Calu3 (cell line): ENCODE measurements at places on chromosomes 11 and 22. TPM values are rescaled to one million over a fixed set of nuclear protein-coding genes. Genes with fewer than 3 reads are reported as not detected.
A peak's percentile ranks its signal among the peaks of the same experiment; 100 is the strongest.

LMO2 gene
- 0.38 and 1.3 TPM in 2 replicates for total RNA-seq

DNA sequence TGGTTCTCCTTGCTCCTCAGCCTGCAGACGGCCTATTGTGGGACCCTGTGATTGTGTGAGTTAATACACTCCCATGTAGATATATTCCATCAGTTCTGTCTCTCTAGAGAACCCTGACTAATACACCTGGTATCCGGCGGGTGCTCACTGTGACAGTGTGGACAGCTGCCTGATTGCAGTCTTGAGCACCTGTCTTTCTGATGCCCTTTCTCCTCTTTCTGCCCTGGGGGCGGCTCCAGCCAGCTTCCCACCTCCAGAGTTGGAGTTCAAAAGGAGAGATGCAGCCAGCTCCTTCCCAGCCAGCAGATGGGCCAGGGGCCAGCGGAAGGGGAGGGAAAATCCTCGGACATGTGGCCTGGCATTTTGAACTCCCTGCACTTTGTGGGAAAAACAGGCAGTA lies 15.0 kb downstream of the SMIM38 start:
- no peaks in the 10 kb centered on the region for H3K27me3 ChIP-seq
- no peak overlapping the region for H3K27ac ChIP-seq
- H3K4me1 ChIP-seq = peaks cover 26% of the 10 kb centered on the region
- DNase-seq = no peak
- H3K36me3 ChIP-seq = peaks cover 5% of the 10 kb centered on the region

DNA sequence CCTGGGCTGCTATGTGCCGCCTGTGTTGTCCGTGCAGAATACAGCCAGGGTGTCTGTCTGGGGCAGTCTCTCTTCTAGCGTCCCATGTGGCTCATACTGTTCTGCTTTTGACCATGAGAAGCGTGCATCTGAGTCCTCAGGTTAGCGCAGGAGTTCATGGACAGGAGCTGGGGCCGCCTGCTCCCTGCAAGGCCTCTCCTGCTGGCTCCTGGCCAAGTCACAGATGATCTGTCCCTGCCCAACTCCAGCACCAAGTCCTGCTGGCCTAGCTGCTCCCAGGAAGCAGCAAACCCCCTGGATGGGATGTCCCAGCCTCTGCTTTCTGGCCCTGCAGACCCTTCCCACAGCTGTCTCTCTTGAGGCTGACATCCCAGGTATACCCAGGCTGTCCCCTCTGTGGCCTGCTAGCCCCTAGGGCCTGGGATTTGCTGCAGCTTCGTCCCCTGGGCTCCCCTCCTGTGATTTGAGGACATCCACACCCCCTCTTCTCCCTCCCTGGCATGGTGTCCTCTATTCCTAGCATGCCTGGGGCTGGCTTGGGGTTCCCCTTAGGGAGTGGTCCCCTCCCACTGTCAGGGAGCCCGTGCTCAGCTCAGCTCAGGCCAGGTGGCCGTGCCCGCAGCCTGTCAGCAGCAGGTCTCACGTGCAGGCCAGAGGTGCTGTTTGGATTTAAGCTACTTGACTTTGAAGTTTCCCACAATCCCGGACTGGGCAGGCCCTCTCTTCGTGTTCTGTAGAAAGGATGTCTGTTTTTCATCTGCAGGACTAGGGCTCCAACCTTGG lies 17.8 kb downstream of the PRR5 start:
- DNase-seq = no peak
- H3K27me3 ChIP-seq = no peaks in the 10 kb centered on the region
- H3K4me3 ChIP-seq = no peak overlapping the region
- H3K4me1 ChIP-seq = no peaks in the 10 kb centered on the region
- no peak overlapping the region for H3K27ac ChIP-seq

CLDN5 gene
- total RNA-seq = not detected in 2 replicates

GRCh38 chr11:115521825-115522224 lies 17.6 kb upstream of the CADM1 start:
- H3K27me3 ChIP-seq = no peaks in the 10 kb centered on the region
- H3K4me1 ChIP-seq = no peaks in the 10 kb centered on the region
- DNase-seq = no peak
- H3K36me3 ChIP-seq = no peaks in the 10 kb centered on the region
- H3K4me3 ChIP-seq = no peak overlapping the region

GRCh38 chr22:43207849-43208702 lies 21.1 kb upstream of the TTLL12 start:
- H3K27me3 ChIP-seq = peaks cover 60% of the 10 kb centered on the region
- no peaks in the 10 kb centered on the region for H3K4me1 ChIP-seq
- H3K27ac ChIP-seq = no peak overlapping the region
- no peak overlapping the region for H3K4me3 ChIP-seq
- H3K36me3 ChIP-seq = no peaks in the 10 kb centered on the region

SERPING1 gene
- 61.8 and 112 TPM in 2 replicates for total RNA-seq

- H3K27ac ChIP-seq = no peak overlapping the region
- H3K4me1 ChIP-seq = peaks cover 44% of the 10 kb centered on the region
- H3K4me3 ChIP-seq = no peak overlapping the region
- peak; percentile 92 for DNase-seq
- no peaks in the 10 kb centered on the region for H3K27me3 ChIP-seq
Measured at GRCh38 chr11:35391922-35392688, 27.3 kb downstream of the SLC1A2 start.

DNA sequence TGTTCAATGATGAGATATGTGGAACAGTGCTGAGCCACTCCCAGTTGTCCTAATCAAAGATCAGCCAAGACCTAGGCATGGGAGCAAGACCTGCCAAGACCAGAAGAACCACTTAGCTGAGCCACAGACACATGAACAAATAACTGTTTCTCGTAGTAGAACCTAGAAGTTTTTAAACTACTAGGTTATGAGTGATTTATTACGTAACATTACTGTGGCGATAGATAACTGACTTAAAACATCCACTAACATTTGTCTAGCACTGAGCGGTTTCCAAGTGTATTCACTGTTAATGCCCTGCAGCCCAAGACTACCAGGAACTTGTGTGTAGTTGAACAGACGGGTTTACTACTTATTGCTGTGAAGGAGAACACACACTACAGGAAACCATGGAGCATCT lies 120.4 kb downstream of the SERGEF start:
- H3K4me1 ChIP-seq = no peaks in the 10 kb centered on the region
- no peaks in the 10 kb centered on the region for H3K27me3 ChIP-seq
- H3K4me3 ChIP-seq = no peak overlapping the region
- H3K36me3 ChIP-seq = no peaks in the 10 kb centered on the region

DNA sequence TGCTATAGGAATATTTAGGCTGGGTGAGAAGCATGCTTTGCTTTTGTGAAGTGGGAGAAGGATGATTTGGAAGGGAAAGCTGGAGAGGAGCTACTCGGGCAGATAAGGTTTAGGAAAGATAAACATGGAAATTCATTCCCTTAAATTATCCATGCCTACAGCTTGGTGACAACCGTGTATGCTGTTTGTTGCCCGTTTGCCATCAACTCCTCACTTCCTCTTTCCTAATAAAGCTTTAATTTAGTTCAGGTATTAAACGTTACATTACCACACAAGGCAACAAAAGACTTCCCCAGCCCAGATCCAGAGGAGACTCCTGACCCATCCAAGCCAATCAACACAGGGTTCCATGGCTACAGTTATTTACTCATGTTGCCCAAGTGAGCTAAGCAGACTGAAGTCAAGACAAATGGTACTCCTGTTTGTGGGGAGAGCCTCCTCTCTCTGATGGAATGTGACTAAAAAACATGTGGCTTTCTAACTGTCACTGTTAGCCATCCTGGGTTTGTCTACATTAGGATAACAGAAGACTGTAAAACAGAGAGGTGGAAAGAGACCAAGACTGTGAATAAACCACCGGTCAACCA lies 101.7 kb upstream of the GRAMD1B start:
- H3K36me3 ChIP-seq = no peaks in the 10 kb centered on the region
- H3K4me1 ChIP-seq = no peaks in the 10 kb centered on the region
- no peak overlapping the region for H3K4me3 ChIP-seq
- peaks cover 15% of the 10 kb centered on the region for H3K27me3 ChIP-seq

GRCh38 chr22:31626427-31627150 lies 35.4 kb downstream of the PISD start:
- no peak for DNase-seq
- H3K4me1 ChIP-seq = peaks cover 19% of the 10 kb centered on the region

THYN1 gene
- 26.0 and 27.2 TPM in 2 replicates for total RNA-seq

DNA sequence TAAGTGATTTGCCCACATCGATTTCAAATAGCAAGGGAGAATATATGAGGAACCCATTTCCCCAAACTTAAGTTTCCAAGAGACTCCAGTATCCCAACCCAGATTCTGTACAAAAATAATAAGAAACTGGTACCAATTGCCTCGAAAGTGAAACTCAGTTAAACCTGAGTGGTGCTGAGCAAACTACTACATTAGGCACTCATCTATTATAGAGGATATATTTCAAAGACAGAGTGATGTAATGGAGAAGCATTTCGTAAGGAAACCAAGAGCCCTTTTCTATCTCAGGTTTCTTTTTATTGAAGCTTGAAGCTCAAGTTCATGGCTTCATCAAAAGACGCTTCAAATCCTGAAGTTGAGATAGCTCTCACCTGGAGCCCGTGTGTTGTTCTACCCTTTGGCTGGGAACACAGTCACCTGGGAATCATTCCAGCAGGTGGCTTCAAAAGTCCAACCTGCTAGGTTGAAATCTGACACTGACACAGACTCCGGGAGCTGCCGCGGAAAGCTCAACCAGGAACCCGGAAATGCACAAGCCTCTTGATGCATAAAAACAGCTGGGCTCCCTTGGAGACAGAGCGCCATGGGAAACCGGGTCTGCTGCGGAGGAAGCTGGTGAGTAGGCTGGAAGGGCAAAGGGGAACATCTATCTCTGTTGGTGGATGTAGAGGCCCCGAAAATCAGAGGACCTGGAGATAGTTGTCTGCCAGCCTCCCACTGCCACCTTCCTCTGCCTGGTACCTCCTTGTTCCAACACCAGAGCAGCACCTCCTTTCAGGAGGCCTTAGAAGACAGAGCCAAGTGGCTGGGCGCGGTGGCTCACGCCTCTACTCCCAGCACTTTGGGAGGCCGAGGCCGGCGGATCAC lies at the start of gene C11orf52:
Gene C11orf52, plus strand, starts transcription at position 524 of the 867 bp plus-strand sequence. Its CDS starts 60 bp downstream, at position 584.
- peak; percentile 78 for DNase-seq
- H3K4me3 ChIP-seq = peak within 1 kb of the TSS; percentile 70

- H3K27ac ChIP-seq = no peak overlapping the region
- H3K36me3 ChIP-seq = no peaks in the 10 kb centered on the region
- DNase-seq = no peak
- peaks cover 11% of the 10 kb centered on the region for H3K27me3 ChIP-seq
- H3K4me3 ChIP-seq = no peak overlapping the region
- peaks cover 63% of the 10 kb centered on the region for H3K4me1 ChIP-seq
Measured at GRCh38 chr11:36452236-36452940, 57.7 kb downstream of the TRAF6 start.

CAPN1 gene
- total RNA-seq = 288 and 314 TPM in 2 replicates

- peaks cover 8% of the 10 kb centered on the region for H3K4me1 ChIP-seq
- H3K27me3 ChIP-seq = peaks cover 22% of the 10 kb centered on the region
- peak overlapping the region; percentile 88 for H3K27ac ChIP-seq
- no peak for DNase-seq
- peaks cover 30% of the 10 kb centered on the region for H3K36me3 ChIP-seq
Measured at GRCh38 chr11:45147891-45148675, 1.6 kb downstream of the PRDM11 start.

DNA sequence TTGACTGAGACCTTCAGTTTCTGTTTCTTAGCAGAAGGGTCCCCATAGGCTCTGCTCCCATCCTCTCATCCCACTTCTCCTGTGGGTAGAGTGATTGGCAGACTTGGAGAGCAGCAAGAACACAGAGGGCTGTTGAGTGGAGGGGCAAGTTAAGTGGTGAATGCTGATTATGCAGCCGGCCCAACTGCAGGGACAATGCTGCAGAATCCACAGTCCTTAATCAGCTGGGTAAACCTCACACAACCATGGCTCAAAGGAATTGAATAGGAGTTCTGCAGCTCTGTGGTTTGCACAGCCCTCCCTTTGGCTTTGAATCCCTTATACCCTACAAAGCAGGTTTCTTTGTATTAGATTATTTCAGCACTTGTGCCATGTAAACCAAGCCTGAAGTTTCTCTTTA lies 161.1 kb downstream of the NAV2 start:
- DNase-seq = no peak
- no peaks in the 10 kb centered on the region for H3K36me3 ChIP-seq
- no peak overlapping the region for H3K27ac ChIP-seq
- no peak overlapping the region for H3K4me3 ChIP-seq
- no peaks in the 10 kb centered on the region for H3K4me1 ChIP-seq
- no peaks in the 10 kb centered on the region for H3K27me3 ChIP-seq

PPP6R3 gene
- 116 and 122 TPM in 2 replicates for total RNA-seq

GRCh38 chr22:37425800-37426705 lies 1.2 kb downstream of the ELFN2 start:
- H3K27ac ChIP-seq = no peak overlapping the region
- peaks cover 16% of the 10 kb centered on the region for H3K4me1 ChIP-seq
- peaks cover 64% of the 10 kb centered on the region for H3K27me3 ChIP-seq
- H3K4me3 ChIP-seq = peak overlapping the region; percentile 87

- H3K36me3 ChIP-seq = peaks cover 3% of the 10 kb centered on the region
- no peaks in the 10 kb centered on the region for H3K4me1 ChIP-seq
- H3K27ac ChIP-seq = no peak overlapping the region
Measured at GRCh38 chr22:48826546-48826945, 1001.1 kb downstream of the BRD1 start.

OR5AR1 gene
- not detected in 2 replicates for total RNA-seq

DNA sequence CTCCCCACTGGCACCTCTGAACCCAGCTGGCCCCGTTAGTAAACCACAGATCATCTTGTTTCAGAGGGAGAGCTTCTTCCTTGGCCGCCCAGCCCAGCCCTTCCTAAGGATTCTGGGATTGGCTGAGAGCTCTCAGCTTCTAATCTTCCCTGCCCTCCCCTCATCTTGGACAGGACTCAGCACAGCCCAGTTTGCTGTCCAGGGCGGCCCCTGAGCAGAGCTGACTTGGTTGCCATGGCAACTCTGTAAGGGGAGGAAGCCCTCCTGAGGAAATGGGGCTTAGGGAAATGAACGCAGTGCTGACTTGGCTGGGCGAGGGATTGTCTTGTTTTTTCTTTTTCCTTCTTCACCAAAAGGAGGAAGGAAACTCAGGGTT lies 4.6 kb downstream of the APOL4 start:
- no peaks in the 10 kb centered on the region for H3K36me3 ChIP-seq
- no peak overlapping the region for H3K4me3 ChIP-seq
- peaks cover 24% of the 10 kb centered on the region for H3K27me3 ChIP-seq
- peaks cover 10% of the 10 kb centered on the region for H3K4me1 ChIP-seq

DNA sequence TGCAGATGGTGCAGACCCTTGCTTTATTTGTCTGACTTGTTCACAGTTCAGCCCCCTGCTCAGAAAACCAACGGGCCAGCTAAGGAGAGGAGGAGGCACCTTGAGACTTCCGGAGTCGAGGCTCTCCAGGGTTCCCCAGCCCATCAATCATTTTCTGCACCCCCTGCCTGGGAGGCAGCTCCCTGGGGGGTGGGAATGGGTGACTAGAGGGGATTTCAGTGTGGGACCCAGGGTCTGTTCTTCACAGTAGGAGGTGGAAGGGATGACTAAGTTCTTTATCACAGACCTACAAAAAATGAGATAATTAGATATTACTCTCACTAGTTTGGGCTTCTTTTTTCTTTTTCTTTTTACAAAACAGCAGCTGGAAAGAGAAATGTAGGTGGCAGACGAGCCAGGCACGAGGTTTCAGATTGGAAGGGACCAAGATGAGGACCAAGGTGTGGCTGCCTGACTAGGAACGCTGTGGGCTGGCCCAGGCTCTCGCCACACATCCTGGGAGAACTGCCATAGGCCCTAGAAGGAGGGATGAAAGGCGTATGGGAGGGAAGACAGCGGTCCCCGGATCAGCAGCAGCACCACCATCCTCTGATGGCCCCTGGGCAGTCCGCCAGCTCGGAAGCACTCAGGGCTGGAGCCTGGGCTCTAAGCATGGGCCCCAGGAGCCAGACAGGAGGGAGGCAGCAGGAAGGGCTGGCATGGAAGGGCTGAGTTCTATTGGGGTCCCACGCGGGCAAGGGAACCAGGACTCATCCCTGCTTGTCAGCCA lies 14.2 kb downstream of the TXN2 start:
- peaks cover 43% of the 10 kb centered on the region for H3K4me1 ChIP-seq
- H3K36me3 ChIP-seq = peaks cover 43% of the 10 kb centered on the region
- H3K27me3 ChIP-seq = no peaks in the 10 kb centered on the region
